ENCODE measurements at places on chromosomes 6 and 20. TPM values are rescaled to one million over a fixed set of nuclear protein-coding genes. Genes with fewer than 3 reads are reported as not detected.

The EYA4 gene
- 21.0 TPM for polyA plus RNA-seq

The GJA10 gene
- polyA plus RNA-seq = not detected

The DNAH8 gene
- polyA plus RNA-seq = 1.5 TPM

The DNMT3B gene
- 4.3 TPM for polyA plus RNA-seq

The TBX18 gene
- 18.6 TPM for polyA plus RNA-seq
